Activated CD4-positive, alpha-beta T cell treated with anti-CD3 and anti-CD28 coated beads, Interleukin-2, amount 50 U/mL, for 4 hours (primary cell): ENCODE measurements at places on chromosomes 2 and 18.
A peak's percentile ranks its signal among the peaks of the same experiment; 100 is the strongest.

DNA sequence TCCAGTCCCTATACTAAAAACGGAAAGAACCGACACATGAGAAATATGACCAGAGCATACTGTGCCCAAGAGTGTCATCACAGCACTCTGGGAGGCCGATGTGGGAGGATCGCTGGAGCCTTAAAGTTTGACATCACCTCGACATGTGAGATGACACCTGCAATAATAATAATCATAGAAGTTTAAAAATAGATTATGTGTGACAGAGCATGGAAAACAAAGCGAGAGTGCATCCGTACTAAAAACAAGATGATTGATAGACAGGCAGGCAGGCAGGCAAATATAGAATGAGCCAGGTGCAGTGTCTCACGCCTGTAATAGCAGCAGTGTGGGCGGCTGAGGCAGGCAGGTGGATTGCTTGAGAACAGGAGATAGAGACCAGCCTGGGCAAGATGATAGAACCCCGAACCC, 114.8 kb upstream of the ANKRD30BL start:
- no peak for DNase-seq

DNA sequence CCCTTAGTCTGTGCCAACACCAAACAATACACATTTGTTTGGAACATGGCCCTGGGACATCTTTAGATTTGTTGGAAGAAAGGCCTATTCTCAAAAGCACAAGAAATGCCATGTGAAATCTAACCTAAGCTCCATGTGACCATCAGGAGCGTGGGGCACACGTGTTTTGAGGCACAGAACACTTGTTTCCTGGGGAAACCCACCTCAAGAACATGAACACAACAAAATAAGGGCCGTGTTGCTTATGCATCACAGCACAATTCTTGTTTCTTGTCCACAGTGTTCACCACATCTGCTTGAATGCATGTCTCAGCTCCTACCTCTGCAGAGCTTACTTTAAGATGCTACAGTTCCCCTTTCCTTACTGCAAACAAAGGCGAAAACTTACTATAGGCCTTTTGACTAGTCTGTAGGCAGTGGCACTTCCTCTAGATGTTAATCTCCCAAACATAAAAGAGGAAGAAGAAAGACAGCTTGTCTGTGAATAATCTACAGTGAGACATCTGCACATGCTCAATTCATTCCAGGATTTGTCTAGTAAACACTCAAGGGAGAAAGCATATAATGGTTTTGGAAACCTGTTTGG, 165.0 kb downstream of the ANKRD44 start:
- no peak for DNase-seq

DNA sequence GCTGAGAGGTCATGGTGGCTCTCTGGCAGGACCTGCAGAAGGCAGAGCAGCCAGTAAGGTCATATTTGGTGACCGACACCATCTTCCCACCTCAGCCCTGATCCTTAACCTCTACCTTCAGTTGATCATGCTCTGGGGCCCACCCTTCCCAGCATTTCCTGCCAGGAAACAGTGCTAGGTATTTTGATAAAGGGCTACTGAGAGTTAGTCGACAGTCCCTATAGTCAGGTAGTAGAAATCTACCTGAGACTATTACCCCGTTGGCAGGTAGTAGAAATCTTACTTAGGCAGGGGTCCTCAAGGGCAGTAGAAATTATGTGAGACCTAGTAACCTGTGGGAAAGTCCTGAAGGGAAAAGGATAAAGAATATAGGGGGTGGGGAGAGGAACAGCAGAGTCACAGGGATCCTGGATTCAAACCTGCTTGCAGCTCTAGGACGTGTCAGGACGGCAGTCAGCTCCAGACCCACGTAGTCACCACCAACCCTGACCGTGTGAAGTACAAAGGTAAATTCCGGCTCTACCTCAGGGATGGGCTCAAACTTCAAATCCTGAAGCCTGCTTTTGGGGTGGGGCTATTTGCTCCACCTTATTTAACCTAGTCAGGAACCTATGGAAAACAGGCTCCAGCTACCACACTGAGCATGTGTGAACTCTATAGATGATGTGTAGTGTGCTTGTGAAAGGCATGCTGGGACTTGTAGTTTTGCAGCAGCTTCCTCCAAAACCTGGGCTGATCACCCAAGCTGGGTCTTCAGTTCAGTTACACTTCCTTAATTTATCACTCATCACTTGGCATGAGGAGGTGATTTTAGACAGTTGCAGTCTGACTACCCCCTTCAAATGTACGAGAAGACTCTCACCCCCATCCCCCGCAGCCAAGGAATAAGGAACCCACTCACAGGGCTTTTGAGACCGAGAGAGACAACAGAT, at the start of gene DQX1:
DQX1 (minus strand) TSS at position 515 of the 932 bp plus-strand sequence; CDS start at position 13, 502 bp downstream.
- DNase-seq, result no peak

DNA sequence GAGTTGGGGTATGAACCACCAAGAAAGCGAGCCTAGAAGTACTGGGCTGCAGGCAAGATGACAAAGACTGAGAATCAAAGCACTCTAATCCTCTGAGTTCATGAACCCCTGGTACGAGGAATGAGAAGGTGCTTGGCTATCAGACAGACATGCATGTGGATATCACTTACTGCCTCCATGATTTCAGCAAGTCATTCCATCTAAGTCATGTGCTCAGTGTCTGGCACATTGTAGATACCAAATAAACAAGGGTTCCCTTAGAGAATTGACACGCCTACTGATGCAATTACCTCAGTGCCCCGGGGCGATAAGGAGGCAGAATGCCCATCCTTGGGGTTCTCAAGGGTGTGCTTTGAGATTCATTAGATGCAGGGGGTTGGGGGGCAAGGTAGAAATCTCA, 125.6 kb upstream of the PKDCC start:
- DNase-seq, result no peak

DNA sequence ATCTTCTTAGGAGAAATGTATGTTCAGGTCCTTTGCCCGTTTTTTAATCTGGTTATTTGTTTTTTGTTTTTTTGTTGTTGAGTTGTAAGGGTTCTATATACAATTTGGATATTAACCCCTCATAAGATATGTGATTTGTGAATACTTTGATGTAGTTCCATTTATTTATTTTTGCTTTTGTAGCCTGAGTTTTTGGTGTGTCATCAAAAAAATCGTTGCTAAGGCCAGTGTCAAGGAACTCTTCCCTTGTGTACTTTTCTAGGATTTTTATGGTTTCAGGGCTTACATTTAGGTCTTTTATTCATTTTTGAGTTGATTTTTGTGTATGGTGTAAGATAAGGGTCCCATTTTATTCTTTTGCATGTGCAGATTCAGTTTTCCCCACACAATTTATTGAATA, 372.6 kb downstream of the PLCL1 start:
- DNase-seq, result no peak

DNA sequence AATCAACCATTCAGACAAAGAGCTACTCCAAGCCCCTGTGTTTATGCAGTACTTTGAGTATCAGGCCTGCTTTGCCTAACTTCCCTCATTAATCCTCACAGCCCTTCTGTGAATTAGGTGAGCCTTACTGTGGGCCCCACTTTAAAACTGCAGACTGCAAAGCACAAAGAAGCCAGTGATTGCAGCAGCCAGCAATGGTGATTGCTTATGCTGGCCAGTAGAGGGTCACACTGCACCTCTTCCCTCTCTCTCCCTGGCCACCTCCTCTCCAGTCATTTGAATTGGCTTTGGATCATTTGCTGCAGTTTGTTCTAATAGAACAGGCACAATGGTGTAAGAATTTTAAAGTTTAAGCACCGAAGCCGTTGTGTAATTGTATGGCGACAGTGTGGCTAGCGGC, 229.9 kb downstream of the AGPS start:
- no peak for DNase-seq

GRCh38 chr2:108329771-108330170, 41.1 kb downstream of the SULT1C2 start:
- DNase-seq, result no peak

DNA sequence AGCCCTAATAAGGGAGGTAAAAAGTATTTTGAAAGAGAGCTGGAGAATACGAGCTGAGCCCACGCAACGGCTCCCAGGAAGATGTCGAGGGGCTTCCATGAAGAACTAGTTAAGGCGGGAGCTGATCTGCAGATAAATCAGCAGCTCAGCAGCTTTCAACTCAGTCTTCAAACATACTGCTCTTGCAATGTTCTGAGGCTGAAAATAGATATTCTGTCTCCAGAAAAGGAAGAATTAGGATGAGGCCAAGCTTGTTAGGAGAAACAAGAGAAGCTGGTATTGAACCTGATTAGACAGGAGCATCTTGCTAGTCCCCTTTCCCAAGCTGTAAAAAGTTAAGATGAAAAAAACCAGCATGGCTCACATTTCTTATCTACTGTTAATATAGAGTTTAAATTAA, 91.1 kb downstream of the AFF3 start:
- no peak for DNase-seq

DNA sequence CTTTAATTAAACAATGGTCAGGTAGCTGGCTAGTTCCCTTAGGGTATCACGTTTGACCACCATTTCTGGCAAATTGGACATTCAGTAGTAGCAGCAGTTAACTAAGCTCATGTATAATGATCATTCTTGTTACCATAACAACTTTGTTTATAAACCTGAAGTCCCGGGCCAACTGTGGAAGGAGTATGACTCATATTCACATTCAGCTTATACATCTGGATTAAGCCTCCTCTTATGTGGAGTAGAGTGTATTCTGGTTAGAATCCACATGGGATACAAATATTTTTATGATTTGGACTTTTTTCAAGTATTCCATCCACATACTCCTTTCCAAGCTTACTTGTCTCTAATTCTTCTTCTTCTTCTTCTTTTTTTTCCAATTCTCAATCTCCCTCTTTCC, 70.3 kb upstream of the ZSWIM2 start:
- DNase-seq, result no peak

DNA sequence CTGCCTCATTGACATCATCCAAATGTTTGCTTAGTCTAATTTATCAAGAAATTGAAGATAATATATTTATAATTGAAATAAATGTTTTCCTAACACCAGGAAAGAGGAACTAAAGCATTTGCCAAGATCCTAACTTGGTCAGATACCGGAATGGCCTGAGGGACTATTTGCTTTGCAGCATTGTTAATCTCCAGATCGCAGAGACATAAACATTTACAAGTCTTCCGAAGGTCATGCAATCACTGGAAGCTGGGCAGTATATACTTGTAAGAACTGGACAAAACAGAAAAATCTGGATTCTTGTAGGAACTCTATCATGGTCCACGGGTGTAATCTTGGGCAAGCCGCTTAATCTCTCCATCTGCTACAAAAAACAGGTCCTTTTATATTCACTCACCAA, 42.2 kb downstream of the CYBRD1 start:
- DNase-seq, result no peak

DNA sequence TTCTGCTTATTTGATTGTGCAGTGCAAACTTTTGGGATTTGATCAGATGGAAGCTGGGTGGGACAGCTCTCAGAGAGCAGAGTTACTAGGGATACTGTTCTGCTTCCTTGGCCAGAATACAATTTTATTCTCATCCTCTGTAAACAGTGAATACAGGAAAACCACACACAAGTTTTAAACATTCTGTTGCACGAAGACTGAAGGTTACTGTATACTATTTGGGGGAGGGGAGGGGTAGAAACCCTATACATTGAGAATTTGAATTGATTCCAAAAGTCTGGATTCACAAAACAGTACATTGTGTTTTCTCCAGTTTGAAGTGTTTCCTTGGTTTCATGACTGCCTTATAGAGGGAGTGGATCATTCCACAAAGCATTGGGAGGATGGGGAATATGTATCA, 149.9 kb downstream of the SETBP1 start:
- DNase-seq, result no peak

DNA sequence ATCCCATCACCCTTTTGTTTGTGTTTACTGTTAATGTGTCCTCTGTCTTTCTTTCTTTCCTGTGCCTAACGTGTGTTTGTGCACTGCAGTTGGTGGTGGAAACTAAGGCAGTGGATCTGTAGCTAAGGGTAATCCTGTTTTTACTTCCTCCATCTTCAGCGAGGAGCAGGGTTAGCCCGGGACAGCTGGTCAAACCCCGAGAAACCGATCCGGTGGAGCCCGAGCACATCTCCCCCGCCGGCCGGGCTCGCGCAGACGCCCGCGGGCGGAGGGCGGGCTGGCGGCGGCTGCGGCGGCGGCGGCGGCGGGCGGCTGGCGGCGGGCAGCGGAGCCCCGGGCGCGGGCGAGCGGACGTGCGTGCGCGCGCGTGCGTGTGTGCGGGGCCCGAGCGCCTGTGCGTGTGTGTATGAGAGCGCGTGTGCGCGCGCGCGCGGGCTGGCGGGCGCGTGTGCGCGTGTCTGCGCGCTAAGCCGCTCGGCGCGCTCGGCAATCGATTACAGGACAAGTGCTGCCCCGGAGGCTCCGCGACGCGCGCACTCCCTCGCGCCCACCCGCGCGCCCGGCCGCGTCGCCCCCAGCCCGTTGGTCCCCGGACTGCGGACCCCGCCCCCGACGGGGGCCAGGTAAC, at the start of gene IKZF2:
IKZF2 (minus strand) TSS at position 176 of the 628 bp plus-strand sequence. CDS start 2,983 bp downstream, outside the sequence.
- peak; percentile 32 for DNase-seq

- no peak for DNase-seq
These were observed 179.6 kb downstream of the SATB2 start for GRCh38 chr2:199278099-199278498.
